Stimulated activated CD8-positive, alpha-beta memory T cell treated with anti-CD3 and anti-CD28 coated beads, Interleukin-4, amount 100 ng/mL, for 4 hours (primary cell): ENCODE measurements at places on chromosomes 16 and 17.

DNA sequence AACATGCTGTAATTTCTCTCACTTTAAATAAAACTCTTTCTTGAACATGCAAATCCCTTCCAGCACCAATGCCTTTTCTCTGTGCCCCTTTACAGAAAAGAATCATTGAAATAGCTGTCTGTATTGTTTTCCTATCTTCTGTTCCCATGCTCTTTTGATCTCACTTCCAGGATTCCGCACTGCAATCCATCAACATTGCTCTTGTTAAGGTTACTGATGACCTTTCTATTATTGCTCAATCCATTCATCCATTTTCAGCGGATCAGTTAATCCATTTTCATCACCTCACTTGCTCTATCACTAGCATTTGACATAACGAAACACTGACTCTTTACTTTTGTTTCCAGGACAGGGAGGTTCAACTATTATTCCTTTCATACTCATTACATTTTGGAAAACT lies 130.5 kb downstream of the ABCA8 start:
- no peak for DNase-seq

DNA sequence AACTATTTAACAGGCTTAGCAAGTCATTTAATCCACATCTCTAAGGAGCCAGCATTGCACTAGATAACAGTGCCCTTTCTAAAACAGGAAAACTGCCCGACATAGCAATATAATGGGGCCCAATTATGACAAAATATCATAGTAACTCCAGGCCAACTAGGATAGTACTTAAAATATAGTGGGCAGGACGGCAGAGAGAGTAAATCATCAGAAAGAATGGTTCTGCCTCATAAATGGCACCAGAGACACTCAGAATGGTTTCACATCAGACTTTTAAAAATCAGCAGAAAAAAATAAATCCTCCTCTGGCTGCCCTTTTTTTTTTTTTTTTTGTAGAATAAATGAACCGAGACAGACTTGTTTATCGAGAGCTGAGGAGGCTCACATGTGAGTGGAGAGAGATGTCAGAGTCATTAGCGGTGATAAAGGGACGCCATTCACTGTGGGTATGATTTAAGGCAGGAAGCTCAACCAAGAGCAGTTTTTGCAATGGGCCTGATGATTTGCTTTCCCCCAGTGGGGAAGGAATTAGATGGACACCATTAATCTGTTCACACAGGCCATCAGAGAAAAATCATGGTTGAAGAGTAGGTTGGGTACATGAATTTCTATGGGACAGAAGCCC lies 62.6 kb downstream of the CPPED1 start:
- no peak for DNase-seq

DNA sequence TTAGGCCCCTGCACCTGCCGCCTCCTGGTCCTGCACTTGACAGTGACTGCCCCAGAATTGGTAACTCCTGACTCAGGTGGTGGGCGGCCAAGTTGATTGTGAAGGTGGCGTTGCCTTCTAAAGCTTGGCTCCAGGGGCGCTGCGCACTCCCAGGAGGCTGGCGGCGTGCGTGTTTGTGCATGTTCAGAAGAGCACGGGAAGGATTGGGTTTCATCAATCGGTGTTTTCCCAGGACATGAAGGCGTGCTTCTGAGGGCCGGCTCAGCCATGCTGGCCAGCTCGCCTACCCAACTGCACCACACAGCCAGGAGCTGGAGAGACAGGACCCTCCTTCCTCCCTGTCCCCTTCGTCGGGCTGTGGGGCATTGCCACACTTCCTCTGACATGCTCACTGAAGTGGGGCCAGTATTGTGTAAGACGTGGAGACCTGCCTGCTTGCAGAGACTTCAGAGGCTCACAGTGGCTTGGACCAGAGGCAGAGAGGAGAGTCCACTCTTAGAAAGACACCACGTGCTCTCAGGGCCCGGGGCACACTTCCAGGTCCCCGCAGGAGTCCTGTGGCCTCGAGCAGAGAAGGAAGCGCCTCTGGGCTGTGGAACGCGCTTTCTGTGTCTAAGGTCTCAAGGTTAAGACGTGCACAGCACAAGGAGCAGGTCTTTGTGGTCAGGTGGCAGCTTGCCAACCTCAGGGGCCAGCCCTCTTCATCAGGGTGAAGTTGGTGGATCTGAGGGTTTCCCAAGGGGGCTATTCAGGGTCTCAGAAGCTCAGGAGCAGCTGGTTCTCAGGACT lies 2.8 kb downstream of the RAB40C start:
- DNase-seq, result no peak

DNA sequence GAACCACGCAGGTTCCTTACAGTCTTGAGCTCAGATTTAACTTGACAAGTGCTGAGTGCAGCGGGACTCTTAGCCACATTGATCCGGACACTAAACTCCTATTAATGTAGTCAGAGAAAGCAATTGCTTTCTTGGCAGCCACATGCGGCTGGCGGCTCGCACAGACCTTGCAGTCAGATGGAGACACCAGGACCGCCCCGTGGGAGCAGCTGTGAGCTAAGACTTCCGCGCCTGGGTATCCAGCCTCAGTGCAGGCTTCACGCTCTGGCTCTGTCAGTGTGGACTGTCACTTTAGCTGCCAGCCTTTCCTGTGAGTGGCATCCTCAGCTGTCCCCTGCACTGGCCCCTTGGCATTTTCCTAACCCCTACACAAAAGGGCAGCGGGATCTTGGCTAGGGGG lies 80.9 kb upstream of the NLRP1 start:
- no peak for DNase-seq

- no peak for DNase-seq
These were observed 507.2 kb upstream of the EEF2KMT start for GRCh38 chr16:5604770-5605169.

GRCh38 chr17:15262291-15263205 lies 2.6 kb downstream of the PMP22 start:
- DNase-seq, result no peak

DNA sequence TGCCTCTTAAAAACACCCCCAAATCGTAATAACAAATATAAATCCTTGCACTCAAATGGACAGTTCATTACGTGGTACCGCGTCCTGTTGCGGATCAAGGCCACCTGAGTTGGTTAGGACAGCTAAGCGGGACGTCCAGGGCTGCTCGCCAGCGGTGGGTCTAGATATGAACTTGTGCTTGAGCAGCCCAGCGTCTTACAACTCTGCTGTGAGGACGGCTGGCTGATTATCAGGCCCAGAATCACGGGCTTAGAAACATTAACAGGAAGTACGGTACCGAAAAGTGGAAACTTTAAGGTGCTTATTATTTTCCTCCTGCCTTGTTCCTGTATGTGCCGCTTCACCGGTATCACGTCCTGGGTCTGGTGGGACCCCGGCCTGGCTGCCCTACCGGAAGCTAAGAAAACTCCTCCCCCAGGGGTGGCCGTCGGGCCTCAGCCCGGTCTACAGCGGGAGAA lies 832 bp upstream of the SRRM2 start:
- no peak for DNase-seq

GRCh38 chr17:45345554-45346215 lies 28.9 kb upstream of the MAP3K14 start:
- DNase-seq, result no peak

- DNase-seq, result no peak
These were observed 9.5 kb downstream of the HSD17B2 start for GRCh38 chr16:82044585-82044911.

DNA sequence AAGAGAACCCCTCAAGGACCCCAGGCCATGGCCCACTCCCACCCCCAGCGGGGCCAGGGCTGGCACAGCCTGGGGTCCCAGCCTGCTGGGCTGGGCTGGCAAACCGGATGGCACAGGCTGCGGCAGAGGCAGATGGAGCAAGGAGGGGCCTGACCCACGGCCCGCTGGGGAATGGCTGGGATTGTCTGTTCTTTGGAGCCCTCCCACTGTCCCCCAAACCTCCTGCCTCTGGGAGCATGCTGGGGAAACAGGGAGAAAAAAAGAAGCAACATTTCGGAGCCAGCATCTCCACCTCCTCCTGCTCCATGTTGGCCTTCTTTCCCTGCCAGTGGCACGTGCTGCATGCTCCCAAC lies 37.1 kb upstream of the LHX1 start:
- DNase-seq, result no peak

GRCh38 chr17:59844884-59845594 lies 47.7 kb downstream of the TUBD1 start:
- DNase-seq, result no peak

DNA sequence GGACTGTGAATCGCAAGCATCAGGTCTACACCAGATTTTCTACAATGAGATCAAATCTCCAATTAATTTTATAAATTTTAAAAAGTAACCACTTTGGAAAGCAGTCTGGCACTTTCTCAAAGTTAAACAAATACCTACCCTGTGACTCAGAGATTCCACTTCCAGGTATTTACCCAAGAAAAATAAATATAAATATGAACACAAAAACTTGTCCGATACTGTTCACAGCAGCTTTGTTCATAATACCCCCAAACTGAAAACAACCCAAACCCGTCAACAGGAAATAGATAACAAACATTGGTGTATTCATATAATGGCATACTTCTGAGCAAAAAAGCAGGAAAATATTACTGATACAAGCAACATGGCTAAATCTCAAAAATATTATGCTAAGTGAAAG lies 12.1 kb downstream of the ZDHHC7 start:
- no peak for DNase-seq

DNA sequence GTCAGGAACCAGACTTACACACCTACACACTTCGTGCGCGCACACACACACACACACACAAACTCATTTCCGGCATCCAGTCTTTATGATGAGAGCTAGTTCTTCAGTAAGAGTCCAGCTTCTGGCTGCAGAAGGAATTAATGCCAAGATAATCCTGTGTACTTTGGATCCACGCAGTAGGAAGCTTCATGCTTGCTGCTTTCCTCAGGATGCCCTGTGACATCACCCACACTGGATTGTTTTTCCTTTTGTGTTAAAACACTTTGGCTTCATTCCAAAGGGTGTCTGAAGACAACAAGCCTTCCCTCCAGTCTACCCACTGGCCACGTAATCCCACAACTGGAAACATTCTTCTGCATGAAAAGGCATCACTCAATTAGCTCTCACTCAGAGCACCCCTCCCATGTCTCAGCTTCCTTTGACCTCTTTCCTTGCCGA lies 35.4 kb downstream of the KCNJ16 start:
- no peak for DNase-seq

GRCh38 chr17:43079641-43080302 lies 45.4 kb downstream of the BRCA1 start:
- no peak for DNase-seq

DNA sequence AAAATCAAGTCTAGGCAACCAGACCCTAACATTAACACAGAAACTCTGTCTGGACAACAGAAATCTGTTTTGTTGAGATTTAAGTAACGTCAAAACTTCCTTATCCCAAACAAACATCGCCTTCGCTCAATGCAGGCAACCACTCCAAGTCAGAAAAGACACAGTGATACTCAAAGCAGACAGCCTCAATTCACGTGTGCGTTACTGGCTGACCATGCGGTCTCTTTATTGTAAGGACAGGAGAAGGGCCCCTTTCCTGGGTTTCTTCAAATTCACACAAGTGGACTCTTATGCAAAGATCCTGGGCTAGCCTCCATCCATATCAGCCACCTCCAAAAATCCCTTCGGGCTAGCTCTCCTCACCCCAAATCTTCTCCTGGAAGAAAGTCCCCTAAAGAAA lies 467.7 kb downstream of the SOX9 start:
- no peak for DNase-seq

DNA sequence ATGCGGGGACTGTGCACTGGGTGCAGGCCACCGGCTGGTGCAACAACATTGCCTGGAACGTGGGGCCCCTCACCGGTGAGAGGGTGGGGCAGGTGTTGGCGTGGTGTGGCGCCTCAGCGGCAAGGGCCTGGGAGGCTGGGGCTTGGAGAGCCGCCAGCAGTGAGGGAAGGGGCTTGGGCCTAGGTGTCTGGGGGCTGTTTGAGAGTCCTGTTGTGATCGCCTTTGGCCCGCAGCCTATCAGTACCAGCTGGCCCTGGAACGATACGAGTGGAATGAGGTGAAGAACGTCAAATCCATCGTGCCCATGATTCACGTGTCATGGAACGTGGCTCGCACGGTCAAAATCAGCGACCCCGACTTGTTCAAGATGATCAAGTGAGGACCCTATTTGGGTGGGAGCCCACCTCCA lies 2.6 kb upstream of the TMEM88 start:
- no peak for DNase-seq

DNA sequence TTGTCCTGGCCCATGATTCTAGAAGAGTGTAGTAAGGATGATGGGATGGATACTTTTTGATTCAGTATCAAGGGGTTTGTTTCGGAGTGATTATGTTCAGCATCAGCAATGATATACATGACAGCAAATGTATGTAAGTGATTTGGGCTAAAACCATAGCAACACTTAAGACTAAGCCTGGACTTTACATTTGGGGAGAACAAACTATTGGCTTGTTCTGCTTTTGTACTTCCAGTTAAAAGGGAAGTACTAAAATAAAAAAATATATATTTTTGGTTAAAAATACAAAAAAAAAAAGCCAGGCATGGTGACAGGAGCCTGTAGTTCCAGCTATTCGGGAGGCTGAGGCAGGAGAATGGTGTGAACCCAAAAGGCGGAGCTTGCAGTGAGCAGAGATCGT lies 20.5 kb upstream of the DHX8 start:
- DNase-seq, result no peak

GRCh38 chr16:66977341-66978113 lies 10.9 kb upstream of the CES4A start:
- peak; percentile 90 for DNase-seq
